ENCODE measurements at places on chromosomes 4 and X.

- DNase-seq = no peak
Observed at GRCh38 chr4:133638751-133639150, 489.7 kb downstream of the PCDH10 start.

DNA sequence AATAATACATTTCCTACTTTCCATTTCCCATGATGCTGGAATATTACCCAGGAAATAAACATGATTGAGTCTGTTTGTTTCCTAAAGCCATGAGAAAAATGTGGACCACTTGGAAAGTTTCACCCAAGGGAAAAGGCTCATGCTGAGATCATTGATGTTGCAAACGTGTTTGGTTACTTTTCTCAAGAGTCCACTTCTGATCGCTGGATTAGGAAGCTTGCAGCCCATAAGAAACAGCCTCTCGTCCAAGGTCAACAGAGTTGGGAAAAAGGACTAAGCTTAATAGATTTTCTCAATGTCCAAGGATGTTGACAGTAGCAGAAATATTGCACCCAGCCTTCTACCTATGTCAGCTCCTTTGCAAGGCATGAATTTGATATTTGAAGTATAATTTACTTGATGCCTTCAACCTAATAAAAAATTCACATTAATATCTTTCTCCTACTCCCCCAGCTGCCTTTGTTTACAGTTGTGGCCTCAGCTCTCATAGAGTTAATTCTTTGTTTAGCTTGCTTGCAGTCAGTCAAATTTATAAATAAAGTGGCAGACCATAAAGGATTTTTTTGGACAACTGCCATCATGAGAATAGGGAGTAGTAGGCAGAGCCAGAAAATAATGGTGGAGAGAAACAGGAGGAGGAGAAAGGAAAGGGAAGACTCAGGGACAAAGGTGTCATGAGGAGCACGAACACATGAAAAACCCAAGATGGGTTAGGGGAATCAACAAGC is 65.6 kb upstream of the BLTP1 start:
- no peak for DNase-seq

DNA sequence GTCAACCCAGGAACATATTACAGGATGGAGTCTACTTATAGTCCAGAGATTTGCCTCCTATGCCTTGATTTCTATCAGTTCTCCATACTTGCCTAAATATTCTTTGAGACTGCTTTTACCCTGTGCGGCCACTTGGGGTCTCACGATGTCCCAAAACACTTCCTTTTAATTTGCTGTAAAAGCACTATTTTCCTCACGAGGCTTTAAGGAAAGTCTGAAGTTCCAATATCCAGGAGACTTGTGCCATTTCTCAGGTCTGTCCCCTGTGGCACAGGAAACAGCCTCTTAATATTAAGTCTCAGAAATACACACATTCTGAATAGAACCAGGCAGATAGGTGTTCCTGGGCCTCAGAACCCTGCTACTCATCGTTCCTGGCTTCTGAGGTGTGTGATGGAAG is 142.9 kb downstream of the TMEM164 start:
- DNase-seq = peak; percentile 67

DNA sequence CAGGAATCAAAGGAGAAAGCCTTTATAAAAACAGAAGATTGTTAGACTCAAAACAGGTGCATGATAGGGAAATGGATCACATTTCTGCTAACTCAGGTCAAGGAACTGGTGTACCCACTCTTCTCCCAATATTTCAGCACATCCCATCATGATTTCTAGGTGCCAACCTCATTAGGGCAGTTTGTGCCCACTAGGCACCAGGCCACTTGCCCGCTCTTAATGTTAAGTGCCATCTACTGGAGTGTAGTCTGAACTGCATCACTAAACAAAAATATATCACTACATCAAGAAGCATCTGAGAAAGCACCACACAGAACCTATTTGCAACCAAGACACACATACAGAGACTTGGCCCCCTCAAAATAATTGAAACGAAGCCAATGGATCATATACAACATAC is 140.4 kb upstream of the GRID2 start:
- DNase-seq = peak; percentile 27

- DNase-seq = peak; percentile 72
Observed at GRCh38 chr4:32858971-32859370, 2138.8 kb downstream of the PCDH7 start.

- DNase-seq = peak; percentile 93
Observed at GRCh38 chr4:7803992-7804755, 135.5 kb downstream of the AFAP1 start.

DNA sequence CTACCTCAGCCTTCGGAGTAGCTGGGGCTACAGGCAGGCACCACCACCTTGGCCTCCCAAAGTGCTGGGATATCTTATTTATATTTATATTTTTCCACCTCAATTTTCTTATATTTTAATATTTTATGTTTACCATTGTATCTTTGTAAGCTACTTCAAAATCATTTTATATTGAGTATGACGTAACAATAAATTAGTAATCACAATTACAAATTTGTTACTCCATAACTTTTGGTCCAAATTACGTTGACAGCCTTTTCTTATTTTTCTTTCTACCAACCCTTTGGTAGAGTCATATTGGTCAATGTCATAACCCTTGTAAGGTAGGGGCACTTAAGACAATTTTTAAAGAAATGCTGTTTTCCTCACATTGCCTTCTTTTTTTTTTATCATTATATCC is 104.0 kb upstream of the H2AZ1 start:
- no peak for DNase-seq

DNA sequence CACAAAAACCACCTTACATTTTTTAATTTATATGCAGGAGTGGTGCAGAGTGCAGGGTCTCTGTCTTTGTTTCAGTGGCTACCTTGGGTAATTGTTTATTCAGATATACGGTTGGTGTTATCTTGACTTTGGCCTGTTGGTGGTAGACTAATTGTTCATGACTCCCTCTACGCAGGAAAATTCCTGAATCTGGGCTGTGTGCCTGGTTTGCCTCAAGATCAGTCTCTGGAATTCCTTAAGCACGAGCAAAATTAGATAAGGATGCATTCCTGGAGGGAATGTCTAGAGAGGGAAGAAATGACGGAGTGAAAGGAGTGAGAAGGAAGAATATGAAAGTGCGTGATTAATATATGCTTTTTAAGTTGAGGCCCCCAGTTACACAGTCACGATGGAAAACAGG is 576.9 kb upstream of the PCDH10 start:
- DNase-seq = peak; percentile 56

DNA sequence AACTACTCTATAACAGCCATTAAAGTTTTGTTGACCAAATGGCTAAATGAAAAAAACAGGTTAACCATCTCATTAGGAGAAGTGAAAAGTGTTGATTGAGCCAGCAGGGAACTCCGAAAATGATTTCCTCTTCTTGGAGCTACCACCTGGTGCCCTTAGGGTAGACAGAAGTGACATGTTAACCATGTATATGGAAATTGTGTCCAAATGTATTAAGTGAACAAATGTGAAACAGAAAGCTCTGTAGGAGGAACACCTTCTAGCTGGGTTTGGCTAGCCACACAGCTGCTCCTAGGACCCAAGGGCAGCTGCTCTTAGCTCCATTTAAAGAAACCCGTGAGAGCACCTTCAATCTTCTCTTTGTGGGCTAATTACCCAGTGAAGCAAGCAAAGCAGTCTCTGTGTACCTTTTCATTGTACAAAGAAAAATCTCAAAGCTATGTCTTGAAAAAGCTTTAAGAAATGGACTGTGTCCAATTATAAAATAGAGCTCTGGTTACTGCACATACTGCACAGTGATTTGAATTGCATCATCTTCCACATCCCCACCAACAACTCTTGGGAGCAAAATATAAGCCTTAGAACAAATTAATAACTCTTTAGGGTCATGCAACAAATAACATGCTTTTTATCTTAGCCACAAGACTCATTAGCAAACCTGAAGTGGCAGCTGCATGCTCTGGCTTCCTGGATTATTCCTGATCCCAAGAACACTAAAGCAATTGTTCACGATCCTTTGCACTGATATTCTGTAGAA is 59.2 kb upstream of the PARM1 start:
- peak; percentile 47 for DNase-seq

DNA sequence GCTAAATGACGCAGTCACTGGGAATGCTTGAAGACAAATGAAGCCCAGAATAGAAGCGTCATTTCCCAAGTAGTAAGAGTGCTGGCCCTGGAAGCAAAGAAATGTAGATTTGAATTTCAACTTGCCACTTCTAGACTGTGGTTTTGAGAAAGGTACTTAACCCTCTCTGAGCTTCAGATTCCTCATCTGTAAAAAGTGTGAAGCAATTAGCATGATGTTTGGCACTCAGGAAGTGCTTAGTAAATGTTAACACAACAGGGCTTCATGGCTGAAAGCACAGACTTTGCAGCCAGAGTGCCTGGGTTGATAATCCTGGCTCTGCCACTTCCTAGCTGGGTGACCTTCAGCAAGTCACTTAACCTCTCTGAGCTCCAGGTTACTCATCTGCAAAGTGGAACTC is 147.4 kb upstream of the RPS6KA3 start:
- DNase-seq = no peak

GRCh38 chr4:34486461-34487363 is 1757.6 kb downstream of the ARAP2 start:
- no peak for DNase-seq

DNA sequence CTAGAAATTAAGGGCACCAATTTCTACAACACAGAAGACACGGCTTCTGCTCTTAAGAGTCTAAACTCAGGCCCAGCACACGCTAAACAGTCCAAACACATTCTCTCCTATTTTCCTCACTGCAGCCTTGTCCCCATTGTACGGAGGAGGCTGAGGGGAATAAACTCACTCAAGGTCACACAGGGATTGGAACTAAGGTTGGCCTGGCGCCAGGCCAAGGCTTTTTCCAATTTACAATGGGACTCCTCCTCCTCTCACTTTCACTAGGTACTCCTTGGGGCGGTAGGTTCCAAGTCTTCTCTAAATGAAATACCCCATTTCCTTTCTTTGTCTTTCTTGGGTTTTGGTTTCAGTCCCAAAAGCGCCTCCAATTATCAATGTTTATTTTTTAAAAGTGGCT is 48.7 kb upstream of the CRMP1 start:
- no peak for DNase-seq

DNA sequence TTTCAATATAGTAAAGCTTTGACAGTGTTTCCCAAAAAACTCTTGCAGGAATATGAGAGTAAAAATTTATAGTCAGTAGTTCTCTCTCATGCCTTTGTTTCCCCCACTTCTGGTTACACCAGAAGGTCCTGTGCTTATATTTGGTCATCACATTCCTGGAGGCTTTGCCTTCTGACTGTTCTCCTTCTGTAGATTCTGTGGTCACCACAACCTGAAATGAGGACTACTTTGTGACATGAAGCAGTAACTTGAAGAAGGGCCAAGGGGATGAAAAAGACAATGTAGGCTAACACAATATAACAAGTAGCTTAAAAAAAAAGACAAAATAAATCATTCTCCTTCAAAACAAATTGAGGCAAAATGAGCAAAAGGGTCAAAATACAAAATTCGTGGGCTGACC is 366.2 kb upstream of the NR3C2 start:
- DNase-seq = no peak

GRCh38 chrX:45352611-45353010 is 151.9 kb upstream of the DIPK2B start:
- DNase-seq = peak; percentile 19

GRCh38 chr4:140809676-140810075 is 53.5 kb upstream of the TBC1D9 start:
- DNase-seq = no peak

DNA sequence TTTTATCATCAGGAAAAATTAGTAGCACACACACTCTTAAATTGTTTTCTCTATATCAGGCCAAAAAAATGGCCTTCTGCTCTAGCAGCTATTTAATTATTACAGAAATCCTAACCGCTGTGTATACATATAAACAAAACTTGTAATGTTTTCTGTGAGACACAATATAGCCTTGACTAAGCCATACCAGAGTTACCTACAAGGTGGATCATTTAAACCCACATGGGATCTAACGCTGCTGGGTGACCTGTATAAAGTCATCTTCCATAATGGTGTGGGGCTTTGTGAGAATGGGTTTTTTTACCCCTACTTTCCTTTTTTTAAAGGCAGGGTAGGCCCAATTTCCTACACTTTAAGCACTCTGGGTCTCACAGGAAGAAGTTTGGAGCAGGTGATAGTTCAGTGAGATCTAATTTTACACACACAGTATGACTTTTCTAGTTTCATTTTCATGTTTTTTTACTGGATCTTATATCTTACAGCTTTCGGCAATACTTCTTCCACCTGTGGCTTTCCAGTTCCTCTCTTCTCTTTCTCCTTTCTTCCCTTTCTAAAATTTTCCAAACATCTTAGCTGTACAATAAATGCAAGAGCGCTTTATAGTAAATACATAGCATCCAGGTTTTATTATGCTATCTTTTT is 66.9 kb upstream of the MMAA start:
- no peak for DNase-seq

- peak; percentile 22 for DNase-seq
Observed at GRCh38 chr4:61003301-61003700, 196.8 kb upstream of the ADGRL3 start.

GRCh38 chrX:68307769-68308168 is 125.5 kb downstream of the OPHN1 start:
- peak; percentile 83 for DNase-seq

GRCh38 chr4:95556207-95556859 is 7.6 kb upstream of the UNC5C start:
- peak; percentile 8 for DNase-seq

GRCh38 chr4:168919706-168920324 is 90.2 kb downstream of the CBR4 start:
- DNase-seq = no peak

All from adipocyte (in vitro differentiated cells).